Right kidney (tissue), 9 donors: ENCODE measurements at places on chromosomes 2 and 18.

- no peak for DNase-seq
These were observed 424.4 kb downstream of the DSEL start for GRCh38 chr18:67092141-67092540.

GRCh38 chr2:30239308-30239985 is 8.1 kb downstream of the LBH start:
- DNase-seq = peak; percentile 41

DNA sequence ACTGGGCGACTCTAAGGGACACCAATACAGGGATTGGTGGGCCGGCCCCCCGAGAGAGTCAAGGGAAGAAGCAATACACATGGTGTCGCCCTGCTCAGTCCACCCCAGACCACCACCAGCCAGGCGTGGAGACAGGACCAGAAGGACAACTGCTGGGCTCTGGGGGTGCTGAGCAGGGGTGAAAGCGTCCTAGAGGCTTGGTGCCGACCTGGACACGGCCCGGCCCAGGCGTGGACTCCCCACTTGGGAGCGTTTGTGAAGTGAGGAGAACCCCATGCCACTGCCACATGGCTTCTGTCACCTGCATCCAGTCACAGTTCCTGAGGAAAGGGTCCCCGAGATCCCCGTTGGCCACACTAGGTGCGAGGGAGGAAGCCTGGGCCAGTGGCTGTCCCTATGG is 35.4 kb upstream of the ITM2C start:
- no peak for DNase-seq

GRCh38 chr2:2898744-2899143 is 478.9 kb downstream of the EIPR1 start:
- DNase-seq = no peak

- peak; percentile 60 for DNase-seq
These were observed 1.6 kb downstream of the SETBP1 start for GRCh38 chr18:44682201-44682870.

DNA sequence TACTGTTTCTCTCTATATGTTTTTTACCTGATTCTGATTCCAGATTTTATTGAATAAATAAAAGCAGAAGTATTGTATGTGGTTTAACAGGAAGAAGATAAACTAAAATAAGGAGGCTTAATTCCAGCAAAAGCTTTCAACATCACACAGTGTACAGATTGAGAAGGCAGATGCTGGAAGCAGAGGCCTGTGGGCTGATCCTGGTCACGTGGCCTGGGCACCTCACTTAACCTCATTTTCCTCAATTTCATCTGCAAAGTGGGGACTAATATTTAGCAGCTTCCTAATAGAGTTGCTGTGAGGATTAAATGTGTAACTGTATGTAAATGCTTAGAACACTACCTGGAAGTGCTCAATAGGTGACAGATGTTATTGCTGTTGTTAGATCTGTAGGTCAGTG is 58.0 kb downstream of the CDCA7 start:
- DNase-seq = no peak

DNA sequence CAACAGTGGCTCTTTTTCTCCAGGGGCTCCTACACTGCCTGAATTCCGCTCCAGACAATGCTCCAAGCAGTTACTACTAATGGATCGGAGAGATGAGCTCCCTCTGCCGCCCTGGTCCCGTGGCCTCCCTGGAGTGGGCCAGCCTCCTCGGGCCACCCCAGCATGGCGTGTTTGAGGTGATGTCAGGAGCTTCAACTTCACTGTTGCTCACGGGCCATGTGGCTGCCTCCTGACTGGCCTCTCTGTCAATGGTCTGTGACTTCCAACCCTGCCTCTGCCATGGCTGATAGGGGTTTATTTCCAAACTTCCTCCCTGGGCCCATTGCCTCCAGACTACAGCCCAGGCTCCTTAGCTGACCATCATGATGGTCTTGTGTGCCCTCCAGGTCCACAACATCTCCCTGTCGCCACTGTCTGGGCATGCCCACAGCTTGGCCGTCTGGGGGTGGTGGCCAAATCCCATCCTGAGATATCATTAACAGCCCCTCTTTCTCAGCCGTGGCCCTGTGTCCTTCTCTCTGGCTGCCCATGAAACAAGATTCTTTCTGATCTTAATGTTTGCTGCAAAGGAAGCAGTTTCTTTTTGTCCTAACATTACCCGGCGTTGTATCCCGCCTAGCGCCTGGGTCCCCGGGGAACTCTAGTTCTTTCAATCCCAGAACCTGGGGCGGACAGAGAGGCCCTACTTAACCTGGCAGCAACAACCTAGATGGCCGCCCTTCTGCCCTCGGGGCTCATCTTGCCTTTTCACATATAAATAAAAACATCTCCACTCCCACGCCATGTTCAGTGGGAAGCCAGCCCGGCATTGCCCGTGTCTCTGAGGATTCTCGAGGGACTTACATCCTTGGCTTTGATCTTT is 38.1 kb downstream of the ATOH8 start:
- no peak for DNase-seq
